ENCODE measurements at places on chromosomes 6 and 20.

- DNase-seq: no peak
Observed at GRCh38 chr6:107867302-107867615, 43.1 kb upstream of the SCML4 start.

GRCh38 chr6:21949211-21949801 is 347.5 kb downstream of the PRL start:
- DNase-seq: no peak

- peak; percentile 31 for DNase-seq
Observed at GRCh38 chr6:35449287-35449881, 2.8 kb upstream of the FANCE start.

- DNase-seq: no peak
Observed at GRCh38 chr6:157537556-157537955, 156.6 kb downstream of the ZDHHC14 start.

DNA sequence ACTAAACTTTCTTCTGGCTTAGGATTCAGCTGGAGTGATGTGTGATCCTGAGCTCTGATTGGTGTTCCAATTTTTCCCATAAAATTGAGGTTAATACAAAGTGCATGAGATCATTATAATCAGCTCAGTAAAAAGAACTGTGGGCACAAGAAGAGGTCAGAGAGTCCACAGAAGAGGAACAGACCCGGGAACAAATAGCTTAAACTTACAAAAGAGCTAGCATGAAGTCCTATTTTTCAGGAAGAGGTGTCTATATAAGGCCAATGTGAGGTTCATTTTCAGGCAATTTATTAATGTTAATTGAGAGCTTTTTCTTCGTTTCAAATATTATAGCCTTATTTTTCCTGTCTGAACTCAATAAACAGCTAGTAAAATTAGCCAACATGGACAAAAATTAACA is 26.9 kb upstream of the STX11 start:
- DNase-seq: no peak

GRCh38 chr6:144064402-144065212 is 30.8 kb downstream of the SF3B5 start:
- DNase-seq: peak; percentile 71

DNA sequence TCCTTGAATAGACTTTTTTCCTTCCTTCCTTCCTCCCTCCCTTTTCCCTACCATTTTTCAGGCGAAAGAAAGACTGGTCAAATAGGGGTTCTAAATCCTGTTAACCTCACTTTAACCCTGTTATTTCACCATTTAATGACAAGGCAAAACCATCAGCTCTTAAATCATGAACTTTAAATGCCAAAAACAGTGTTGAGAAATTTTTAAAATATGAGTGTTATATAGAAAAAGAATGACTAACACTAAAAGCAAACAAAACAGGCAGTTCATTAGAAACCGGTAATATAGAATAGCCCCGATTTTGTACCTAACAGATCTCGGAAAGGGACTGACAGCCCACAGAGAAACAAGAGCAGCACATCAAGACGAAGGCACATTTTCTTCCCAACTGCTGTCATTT is 57.4 kb upstream of the CEP85L start:
- no peak for DNase-seq

- no peak for DNase-seq
Observed at GRCh38 chr20:51237791-51238190, 214.9 kb upstream of the KCNG1 start.

DNA sequence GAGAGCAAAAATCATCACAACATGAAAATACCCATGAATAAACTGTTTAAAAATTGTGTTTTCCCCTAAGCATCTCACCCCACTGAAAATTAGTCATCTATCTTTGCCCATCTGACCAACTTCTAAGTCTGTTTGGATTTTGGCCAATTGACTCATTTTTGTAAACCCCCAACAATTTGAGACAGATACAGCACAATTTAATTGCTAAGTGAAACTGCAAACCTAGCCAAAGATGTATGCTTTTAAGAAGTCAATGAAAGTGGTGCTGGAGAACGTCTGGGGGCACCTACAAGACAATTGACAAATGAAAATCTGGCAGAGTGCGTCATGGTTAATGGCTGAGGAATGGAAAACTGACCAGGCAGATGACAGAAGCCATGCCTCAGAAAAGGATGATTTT is 30.9 kb upstream of the SLC24A3 start:
- peak; percentile 37 for DNase-seq

DNA sequence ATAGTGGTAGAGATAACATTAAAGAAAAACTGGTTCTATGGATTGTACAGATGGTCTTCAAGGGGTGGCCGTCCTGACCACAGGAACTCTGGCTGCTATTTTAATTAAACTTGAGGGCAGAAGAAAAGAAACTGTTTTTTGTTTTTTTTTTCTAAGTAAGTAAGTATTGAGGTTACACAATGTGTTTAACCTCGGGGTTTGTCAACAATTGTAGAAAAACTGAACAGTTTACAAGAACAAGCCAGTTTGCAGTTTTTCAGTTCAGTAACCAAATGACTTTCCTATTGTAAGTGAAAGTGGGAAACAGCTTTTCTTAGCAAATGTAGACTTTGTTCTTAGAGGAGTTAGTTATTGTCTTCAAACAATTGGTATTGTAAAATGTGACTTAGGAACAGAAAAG is 77.0 kb downstream of the PLCB1 start:
- DNase-seq: peak; percentile 35

DNA sequence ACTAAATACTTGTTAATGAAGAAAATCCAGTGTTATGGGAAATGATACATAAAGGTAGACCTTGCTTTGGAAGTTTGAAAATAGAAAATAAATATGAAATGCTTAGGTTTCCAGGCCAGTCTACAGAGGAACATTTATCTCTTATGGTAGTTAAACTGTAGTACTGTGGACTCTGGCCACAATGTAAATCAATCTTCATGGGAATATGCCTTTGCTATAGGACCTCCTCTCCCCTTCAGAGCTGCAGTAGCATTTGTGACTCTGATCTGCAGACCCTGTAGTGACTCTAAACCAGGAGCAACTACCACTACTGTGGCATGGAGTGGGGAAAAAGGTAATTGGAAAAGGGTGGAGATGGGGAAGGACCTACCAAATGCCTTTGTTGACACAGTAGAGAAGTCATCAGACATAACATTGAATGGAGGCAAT is 4.5 kb downstream of the HSPA1A start:
- no peak for DNase-seq

DNA sequence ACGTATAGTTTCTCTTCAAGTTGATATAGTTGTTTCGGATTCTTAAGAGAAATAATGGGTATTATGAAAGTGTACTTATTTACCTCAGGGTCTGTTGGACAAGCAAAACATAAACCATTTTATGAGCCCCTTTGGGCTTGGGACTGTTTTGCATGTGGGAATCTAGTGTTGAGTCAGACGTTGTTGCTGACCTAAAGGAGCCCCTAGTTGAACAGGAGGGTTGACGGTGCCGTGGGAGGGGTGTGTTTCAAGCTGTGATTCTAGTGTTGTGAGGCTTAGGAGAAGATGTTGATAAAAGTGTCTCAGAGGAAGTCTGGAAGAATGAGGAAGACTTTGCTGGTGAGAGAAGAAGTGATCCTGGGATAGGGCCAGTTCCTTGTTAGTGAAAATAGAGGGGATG is 140.0 kb downstream of the ARID1B start:
- no peak for DNase-seq

DNA sequence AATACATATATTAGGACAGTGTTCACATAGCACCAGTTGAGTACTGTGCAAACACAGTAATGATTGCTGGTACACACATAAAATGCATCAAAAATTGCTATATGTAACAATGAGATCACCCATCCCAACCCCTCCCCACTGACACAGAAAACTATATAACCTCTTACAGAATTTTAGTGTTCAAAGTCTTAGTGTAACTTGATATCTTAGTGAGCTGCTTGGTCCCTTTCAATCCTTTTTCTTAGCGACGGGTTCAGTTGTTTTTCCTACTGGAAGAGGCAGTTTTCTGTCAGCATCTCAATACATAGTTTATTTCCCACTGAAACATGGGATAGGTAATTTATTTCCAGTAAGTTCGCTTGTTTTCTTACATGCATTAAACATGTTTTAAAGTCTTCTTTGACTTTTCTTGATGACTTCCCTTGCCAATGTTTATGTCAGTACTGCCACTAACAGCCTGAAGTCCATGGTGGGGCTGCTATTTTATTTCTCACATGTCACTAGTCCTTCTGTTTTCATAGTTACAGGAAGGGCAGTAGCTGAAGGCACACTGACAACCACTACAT is 96.4 kb upstream of the FOXC1 start:
- no peak for DNase-seq

- DNase-seq: no peak
Observed at GRCh38 chr6:73854998-73855718, 159.2 kb downstream of the CD109 start.

GRCh38 chr6:127367023-127367375 is 23.6 kb upstream of the ECHDC1 start:
- no peak for DNase-seq

DNA sequence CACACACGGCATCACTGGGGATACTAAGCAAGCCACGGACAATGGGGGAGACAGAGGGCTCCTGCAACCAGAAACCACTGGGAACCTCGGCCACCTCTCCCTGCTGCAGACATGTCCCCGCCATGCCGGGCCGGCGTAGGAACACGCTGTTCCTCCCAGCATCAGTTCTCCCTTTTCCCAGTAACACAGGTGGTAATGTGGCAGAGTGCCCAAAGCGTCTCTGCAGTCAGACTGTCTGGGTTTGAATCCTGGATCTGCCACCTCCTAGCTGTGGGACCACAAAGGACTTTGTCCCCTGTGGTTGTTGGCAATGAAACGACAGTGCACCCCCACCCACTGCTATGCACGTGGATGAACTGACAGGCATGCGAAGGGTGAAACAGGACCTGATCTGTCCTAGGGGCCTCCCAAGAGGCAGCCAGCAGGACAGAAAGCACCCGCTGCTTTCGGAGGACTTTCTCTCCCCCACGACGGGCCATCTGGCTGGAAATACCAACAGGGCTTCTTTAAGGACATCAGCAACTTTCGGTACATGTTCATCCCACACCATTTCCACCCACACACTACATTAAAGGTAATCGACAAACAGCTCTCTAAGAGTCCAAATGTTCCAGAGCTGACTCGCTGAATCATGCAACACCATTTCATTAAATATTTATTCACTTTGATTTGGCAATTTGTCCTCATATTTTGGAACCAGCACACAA is 74.1 kb downstream of the SULF2 start:
- no peak for DNase-seq

GRCh38 chr20:22810030-22810429 is 225.1 kb upstream of the SSTR4 start:
- no peak for DNase-seq

DNA sequence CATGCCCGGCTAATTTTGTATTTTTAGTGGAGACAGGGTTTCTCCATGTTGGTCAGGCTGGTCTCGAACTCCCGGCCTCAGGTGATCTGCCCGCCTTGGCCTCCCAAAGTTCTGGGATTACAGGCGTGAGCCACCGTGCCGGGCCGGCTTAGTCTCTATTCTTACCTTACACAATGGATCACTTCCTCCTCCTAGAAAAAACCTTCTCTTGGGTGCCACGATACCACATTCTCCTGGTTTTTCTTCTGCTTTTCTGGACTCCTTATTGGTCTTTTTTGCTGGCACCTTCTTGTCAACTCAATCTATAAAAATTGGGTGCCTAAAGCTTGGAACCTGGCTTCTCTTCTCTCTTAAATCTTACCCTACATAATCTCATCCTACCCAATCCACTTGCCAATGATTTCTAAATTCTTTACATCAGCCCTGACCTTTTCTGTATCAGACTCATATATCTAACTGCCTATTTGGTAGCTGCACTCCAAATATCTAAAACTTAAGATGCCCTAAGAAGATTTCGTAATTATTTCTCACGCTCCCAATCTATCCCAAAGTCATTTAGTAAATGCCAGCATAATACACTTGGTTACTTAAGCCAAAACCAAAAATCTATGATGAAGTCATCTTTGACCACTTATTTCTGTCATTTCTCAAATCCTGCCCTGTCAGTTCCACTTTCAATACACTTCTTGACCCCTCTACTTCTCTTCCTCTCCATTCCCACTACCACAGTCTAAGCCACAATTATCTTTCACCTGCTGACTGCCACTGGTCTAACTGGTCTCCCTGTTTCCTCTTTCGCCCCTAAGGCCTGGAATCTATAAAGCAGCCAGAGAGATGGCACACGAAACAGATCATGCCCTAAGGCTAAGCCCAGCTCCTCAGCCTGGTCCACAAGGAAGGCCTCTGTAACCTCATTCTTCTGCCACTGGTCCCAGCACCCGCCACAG is 43.2 kb downstream of the ELMO2 start:
- no peak for DNase-seq

- DNase-seq: no peak
Observed at GRCh38 chr6:81762132-81762531, 9.7 kb upstream of the TENT5A start.

DNA sequence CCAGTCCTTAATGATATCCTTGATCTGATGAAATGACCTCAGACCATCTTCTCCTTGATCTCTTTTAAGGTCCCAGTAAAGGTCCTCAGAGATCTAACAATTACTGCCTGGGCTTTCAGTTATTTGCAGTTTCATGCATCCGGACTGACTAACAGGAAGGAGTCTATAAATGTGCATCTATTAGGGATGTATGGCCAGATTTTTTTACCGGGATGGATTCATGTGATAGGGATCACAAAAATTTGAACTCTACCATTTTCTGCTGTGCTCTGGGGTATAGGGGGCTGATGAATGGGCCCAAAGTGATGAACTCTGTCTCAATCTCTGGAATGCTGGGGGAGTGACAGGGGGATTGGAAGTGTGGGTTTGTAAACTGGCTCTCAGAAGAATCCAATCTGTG is 36.2 kb upstream of the SCUBE3 start:
- DNase-seq: no peak

- no peak for DNase-seq
Observed at GRCh38 chr6:90975741-90976140, 388.9 kb upstream of the MAP3K7 start.

DNA sequence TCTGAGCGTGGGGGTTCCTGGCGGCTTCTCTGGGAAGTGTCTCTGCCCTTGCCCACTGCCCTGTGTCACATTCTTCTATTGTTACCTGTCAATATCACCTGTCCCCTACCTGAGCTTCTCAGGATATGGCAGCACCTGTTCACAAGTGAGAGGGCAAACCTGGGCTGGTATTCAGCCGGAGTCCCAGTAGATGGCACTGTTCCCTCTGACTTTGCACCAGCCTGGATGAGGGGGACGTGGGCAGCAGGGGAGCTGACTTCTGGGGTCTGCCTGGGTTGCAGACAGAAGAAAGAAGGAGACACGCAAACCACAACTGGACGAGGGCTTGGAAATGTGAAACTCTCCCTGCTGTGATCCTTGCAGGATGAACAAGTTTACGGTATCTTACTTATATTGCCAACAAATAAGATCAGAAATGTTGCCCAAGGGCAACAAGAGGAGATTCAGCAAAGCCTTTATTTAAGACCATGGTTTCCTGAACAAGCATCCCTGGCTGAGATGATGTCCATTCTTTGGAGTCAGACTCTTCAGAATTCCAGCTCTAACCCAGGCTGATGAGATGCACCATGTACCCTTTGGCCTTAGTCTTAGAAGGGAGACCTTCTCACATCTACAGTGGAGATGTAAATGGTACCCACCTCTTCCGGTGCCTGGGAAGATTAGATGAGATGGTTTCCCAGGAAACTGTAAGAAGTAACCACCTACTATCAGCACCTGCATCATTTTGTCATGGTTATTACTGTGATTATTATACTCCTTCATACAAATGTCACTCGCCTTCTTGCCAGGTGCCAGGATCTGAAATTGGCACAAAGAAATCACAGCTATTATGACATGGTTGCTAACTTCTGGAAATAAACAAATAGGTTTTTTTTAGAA is 400.0 kb upstream of the CDH4 start:
- DNase-seq: no peak

Measured in GM06990 (cell line).